Stimulated activated CD8-positive, alpha-beta memory T cell treated with anti-CD3 and anti-CD28 coated beads, Interleukin-2, amount 100 ng/mL, for 1 hour (primary cell): ENCODE measurements at places on chromosomes 4 and X.

DNA sequence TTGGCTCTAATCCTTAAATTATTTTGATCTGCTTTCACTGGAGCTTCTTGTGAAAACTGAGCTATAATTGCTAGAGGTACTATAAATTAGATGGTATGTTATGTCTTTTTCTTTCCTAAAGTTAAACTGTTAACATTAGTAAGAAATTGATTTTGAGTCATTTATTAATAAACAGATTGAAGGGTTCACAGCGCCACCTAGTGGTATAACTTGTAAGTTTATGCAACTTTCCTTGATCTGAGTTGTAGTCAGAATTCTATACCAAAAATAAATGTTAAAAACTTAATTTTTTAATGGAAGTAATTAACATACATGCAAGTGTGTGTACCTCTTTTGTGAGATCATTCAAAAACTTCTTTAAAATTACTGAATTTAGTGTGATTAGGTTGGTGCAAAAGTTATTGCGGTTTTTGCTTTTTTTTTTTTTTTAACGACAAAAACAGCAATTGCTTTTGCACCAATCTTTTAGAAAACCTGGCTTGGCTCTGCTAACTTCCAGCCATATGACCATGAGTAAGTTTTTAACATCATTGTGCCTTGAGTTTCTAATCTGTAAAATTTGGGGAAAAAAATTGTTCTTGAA, 151.5 kb downstream of the CENPC start:
- no peak for DNase-seq

- DNase-seq = no peak
Measured at GRCh38 chrX:79975605-79976004, 38.9 kb upstream of the TBX22 start.

GRCh38 chr4:3218824-3219760, 29.9 kb upstream of the MSANTD1 start:
- DNase-seq = no peak

DNA sequence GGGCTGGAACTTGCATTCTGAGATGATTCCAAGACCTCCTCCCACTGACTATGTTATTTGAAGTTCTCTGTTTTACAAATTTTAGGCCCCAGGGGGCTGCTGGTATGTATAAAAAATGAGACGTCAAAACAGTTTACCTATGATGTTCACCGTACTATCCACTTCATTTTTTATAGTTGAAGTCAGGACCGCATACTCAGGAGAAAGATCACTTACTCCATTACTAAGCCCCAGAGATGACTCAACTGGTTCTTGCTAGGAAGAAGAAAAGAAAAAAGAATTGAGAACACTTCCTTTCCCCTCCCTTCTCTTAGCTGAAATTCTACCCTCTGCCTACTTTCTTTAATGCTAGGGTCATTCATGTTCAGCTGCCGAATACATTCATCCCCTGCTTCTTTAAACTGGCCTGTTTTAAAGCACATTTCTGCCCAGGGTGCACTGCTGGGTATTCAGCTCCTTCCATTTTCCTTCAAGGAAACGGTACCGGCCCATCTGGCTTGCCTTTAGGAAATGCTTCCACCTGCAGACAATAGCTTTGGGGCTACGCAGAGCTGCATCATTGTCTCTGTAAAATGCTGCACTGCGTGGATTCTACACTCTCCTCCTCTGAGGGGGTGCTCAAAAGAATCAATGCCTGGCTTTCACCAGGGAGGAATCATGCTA, 66.2 kb downstream of the IRF2 start:
- no peak for DNase-seq
